ENCODE measurements at places on chromosomes 6 and 20.

DNA sequence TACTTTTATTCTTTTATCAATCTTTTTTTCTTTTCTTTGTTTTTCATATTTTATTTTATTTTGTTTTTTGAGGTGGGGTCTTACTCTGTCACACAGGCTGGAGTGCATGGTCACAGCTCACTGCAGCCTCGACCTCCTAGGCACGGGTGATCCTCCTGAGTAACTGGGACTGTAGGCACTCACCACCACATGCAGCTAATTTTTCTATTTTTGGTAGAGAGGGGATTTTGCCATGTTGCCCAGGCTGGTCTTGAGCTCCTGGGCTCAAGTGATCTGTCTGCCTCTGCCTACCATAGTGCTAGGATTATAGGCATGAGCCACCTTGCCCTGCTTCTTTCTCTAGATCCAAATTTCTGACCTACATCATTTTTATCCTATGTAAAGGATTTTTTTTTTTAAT lies 153.2 kb downstream of the CDKAL1 start:
- no peak for DNase-seq

DNA sequence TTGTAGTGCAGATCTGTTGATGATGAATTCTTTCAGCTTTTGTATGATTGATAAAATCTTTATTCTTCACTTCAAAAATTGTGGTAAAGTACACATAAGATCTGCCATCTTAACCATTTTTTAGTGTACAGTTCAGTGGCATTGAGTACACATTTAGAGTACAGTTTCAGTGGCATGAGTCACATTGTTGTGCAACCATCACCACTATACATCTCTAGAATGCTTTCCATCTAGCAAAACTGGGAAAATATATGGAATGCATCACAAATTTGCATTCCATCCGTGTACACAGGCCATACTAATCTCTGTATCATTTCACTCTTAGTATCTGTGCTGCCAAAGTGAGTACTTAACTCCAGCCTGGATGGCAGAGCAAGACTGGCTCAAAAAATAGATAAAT lies 28.7 kb downstream of the SIRPD start:
- no peak for DNase-seq

DNA sequence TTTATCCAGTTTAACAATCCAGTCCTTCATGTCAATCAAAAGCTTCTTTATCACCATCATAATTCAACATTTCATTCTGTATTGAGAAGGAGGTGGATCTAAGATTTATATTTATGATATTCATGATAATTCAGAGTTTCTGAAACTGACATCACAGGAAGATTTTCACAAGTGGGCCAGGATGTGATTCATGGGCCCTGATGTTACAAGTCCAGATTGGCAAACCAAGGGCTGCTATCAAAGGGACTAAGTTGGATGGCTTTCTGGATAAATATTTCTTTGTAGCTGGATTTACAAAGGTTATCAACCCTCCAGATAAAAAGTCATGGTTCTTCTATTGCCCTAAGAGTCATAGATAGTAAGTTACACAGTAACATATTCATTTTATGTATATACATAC lies 866.5 kb downstream of the KIF16B start:
- no peak for DNase-seq

DNA sequence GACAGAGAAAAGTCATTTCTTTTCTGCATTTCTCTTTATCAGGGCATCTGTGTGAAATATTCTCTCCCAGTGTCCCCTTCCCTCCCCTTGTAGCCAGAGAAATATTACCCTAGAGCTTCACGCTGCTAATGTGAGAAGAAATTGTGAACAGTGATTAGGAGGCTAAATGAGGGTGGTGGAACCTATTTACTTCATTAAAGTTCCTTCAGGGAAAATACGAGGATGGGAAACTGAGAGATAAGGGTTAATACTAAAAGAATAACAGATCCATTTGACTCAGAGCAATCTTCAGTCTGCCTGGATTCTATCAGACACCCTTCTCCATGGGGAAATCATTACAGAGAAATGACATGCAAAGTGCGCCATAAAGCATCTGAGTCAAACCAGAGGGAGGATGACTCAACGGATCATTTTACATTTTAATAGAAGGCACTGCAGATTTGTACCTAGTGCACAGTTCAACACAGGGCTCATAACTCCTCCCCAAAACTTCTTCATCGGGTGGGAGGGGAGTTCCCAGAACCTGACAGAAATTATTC lies 131.3 kb downstream of the GJA10 start:
- no peak for DNase-seq

DNA sequence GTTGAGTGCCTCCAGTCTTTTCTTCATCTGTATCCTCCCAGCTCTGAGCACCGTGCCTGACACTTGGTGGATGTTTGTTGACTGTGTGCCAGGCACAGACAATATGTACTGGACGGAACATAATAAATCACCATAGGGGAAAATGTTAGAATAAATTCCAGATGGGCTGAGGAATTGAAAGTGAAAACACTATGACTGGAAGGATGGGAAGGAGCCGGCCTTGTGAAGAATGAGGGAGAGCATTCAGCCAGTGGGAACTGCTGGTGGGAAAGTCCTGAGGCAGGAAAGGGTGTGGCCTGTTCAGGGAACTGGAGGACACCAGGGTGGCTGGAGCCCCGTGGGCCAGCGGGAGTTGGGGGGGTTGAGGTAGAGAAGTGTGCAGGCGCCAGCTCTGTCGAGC lies 75.4 kb downstream of the MTHFD1L start:
- DNase-seq = no peak

GRCh38 chr6:53014744-53015143 lies 19.7 kb upstream of the GSTA4 start:
- no peak for DNase-seq

DNA sequence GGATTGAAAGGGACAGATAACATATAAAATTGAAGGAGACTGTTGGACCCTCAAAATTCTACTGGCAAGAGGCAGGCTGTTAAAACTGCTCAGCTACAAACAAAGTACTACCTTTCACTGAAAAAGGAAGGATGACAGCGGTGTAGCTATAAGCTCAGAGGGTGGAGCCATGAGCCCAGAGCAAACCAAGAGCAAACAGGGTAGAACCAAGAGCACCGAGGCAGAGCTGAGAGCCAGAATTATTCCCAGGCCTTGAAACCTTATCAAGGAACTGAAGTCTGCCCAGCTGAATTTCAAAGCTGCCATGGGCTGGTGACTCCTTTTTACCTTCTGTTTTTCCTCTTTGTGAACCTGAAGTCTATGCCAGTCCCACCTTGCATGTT lies 74.7 kb upstream of the SLC4A11 start:
- no peak for DNase-seq

GRCh38 chr20:60341062-60341461 lies 382.8 kb downstream of the CDH26 start:
- DNase-seq = no peak

- no peak for DNase-seq
Observed at GRCh38 chr6:105929626-105930025, 156.5 kb upstream of the PRDM1 start.

DNA sequence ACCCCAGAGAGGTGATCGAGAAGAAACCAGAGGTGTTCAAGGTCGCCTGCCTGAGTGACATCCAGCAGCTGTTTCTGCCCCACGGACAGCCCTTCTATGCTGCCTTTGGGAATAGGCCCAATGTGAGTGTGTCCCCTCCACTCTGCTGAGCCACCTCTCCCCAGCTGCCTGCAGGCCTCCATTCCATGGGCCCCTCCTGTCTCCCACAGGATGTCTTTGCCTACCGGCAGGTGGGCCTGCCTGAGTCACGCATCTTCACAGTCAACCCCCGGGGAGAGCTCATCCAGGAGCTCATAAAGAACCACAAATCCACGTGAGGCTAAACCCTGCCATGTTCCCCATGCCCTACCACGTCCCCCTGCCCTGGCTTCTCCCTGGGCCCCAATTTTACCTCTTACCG lies 8.4 kb downstream of the EMILIN3 start:
- no peak for DNase-seq

- DNase-seq = no peak
Observed at GRCh38 chr20:46011631-46012482, 3.1 kb downstream of the MMP9 start.

DNA sequence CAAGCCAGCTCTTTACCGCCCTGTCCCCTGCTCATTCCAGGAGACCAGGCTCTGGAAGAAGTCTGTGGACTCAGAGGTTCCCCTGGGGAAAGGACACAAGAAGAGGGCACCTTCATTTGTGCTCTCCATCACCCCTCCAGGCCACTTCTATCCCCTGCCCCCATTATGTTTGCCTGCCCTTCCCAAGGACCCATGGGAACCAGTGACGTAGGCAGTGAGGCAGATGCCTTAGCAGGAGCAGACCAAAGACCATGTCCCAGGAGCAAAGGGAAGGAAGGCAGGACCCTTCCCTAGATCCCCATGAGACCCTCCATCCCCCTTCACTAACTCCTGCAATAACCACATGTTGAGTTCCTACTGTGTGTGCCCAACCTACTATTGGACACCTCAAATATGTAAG lies 94.4 kb downstream of the MDGA1 start:
- no peak for DNase-seq

- peak; percentile 17 for DNase-seq
Observed at GRCh38 chr6:79713701-79714322, 82.7 kb downstream of the SH3BGRL2 start.

DNA sequence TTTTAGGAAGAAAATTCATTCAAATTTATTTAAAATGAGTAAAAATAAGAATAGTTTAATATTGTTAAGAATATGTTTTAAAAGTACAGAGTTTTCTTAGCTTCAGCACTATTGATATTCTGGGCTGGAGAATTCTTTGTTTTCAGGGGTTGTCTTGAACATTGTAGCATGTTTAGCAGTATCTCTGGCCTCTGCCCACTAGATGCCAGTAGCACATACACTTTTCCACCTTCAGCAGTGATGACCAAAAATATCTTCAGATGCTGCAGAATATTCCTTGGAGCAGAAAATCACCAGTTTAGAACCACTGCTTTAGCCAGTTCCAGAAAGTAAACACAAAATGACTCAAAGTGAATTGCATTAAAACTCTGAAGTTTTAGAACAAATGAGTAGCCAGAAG lies 19.4 kb upstream of the SDHAF4 start:
- no peak for DNase-seq

DNA sequence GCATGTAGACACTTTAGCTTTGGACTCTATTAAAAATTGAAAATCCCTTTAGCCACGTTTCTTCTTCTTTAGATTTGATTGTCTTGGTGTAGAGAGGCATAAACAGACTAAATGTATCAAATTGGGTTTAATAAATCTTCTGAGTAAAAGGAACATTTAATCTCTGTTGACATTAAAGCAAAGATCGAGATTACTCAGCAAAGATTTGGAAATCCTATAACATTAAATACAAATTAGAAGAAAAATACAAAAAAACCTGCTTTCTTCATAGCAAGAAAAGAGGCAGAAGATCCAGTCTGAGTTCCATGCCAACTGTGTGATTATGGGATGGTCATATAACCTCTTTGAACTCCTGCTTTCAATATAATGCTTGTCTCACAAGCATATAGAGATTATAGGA lies 172.3 kb downstream of the GJA1 start:
- no peak for DNase-seq

DNA sequence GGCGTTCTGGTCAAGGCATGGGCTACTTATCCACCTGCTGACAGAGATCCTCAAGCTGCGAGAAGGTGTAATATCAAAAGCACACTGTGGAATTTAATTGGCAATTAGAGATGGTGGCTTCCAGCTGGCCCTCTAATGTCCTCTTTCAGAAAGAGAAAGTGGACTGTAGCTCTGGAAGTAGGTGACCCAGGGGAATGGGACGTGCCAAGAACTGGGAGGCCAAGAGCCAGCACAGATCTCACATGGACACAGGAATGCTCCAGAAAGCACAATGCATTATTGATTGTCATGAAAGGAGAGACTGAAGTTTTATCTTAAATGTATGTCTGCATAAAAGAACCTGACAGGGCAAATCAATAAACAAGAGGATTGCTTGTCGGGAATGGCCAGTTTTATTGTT lies 198.6 kb upstream of the CDH4 start:
- DNase-seq = no peak
